ENCODE measurements at places on chromosomes 6 and 20.

GRCh38 chr6:139533573-139534471 is 159.4 kb upstream of the CITED2 start:
- no peak for DNase-seq

GRCh38 chr20:53677447-53678314 is 84.0 kb upstream of the ZNF217 start:
- DNase-seq, result no peak

DNA sequence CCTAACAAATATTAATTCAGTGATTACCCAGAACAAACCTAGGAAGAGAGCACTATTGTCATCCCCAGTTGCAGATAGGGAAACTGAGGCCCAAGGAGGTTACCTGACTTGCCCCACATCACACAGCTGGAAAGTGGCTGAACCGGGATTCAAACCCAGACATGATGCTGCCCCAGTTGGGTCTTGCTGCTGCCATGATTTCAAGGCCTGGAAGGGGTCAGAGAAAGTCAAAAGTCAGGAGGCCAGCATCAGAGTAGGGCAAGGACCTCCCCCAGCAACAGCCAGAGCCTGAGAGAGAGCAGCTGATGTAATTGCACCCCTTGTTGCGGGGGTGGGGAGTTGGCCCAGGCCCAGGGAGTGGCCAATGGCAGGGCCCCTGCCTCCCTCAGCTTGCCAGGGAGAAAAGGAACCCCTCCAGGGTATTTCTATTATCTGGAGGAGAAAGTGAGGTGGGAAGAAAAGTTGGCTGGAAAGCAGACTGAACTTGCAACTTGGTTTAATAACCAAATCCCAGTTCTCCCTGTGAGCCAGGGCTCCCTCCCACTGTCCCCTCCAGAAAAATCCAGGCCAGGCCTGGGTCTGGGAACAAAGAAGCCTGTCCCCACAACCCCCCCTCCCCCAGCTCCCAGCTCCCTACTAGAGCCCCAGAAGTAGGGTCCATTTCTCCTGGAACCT is 83.6 kb downstream of the MRPL14 start:
- no peak for DNase-seq

DNA sequence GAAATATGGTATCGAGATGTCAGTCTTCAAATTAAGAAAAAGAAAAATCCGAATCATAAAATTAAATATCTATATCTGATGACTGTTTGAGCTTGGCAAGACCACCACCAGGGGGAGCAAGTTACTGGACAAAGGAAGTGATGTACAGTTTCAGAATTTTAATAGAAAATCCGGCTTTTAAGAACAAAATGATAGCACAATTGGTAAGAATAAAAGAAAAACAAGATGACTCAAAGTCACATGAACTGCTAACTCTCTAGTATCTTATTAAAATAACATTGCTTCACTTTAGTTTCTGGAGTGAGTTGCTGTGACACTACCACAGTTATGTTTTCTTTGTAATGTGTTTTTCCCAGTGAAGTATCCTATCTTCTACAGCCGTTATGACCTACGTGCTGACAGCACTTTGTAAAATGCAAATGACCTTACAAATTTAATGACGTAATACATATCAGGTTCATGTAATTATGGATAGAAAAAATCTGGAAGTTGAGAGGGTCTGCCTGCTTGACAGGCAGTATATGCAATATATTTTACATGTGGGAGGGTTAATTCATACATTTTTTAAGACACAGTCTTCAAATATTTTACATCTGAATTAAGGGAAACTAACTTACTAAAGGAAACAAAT is 405.3 kb upstream of the HS3ST5 start:
- DNase-seq, result peak; percentile 40

- DNase-seq, result peak; percentile 12
Measured at GRCh38 chr6:134379076-134379475, 61.2 kb upstream of the SGK1 start.

GRCh38 chr6:113450061-113450465 is 407.1 kb upstream of the MARCKS start:
- no peak for DNase-seq

- no peak for DNase-seq
Measured at GRCh38 chr20:1813674-1814635, 81.3 kb upstream of the SIRPA start.

DNA sequence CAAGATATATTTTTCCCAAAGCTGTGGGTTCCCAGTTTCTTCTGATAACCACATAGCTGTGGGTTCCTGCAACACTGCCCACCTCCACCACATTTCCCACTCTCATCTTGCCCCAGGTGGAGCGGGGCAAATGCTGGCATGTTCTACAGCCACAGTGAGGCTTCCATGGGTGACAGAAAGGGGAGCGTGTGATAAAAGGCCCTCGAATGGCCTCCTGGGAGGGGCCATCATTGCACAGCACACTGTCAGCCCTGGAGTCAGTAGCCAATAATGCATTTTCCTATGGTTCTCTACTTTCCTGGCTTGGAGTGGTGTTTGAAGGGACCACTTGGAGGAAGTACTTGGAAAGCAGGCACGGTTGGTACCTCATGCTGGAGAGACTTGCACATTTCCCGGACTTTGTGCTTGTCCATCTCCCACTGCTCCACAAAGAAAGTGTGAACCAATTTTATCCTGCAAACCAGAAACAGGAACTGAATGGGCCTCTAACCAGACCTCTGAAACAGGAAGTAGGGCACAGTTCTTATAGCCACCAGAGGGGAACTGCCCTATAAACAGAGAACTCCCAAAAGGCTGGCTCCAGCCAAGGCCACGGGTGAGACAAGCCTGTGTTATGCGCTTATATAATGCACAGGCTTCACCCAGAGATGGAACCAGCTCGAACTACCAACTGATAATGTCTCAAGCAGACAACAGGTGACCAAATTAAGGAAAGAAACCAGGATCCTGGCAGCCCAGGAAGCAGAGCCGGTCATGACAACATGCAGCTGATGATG is 8.6 kb downstream of the MAP3K5 start:
- DNase-seq, result no peak

- no peak for DNase-seq
Measured at GRCh38 chr6:166236596-166236995, 68.9 kb upstream of the TBXT start.

GRCh38 chr6:135936606-135937005 is 85.1 kb downstream of the PDE7B start:
- no peak for DNase-seq

DNA sequence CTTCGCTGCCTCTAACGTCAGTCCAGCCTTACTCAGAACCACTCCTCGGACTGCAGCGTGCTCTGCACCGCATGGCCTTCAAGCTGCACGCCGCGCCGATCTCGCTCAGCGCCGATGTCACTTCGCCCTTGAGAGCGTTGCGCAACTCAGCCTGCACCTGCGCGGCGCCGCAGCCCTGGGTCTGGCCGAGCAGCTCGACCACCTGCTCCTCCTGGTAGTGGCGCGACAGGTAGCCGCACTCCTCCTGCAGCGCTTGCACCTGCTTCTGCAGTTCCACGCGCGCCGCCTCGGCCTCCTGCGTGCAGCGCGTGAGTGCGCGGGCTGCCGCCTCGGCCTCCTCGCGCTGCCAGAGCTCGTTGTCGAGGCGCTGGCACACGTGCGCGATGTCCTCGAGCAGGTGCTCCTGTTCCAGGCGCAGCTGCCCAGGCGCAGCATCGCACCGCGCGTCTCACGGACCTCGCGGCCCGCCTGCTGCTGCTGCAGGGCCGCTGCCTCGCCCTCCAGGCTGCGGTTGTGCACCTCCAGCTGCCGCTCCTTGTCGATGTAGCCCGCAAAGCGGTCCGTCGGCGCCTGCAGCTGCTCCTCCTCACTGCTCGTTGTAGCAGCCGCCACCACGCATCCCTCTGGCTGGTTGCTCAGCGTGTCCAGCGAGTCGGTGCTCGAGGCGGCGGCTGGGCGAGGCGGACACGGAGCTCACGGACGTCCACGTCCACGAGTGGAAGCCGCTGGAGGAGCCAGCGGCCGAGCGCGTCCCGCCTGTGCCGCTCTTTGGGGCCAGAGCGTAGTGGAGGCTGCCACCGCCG is 380.6 kb upstream of the CHD6 start:
- no peak for DNase-seq

GRCh38 chr20:17369506-17369905 is 142.7 kb downstream of the PCSK2 start:
- no peak for DNase-seq

- DNase-seq, result no peak
Measured at GRCh38 chr20:54843865-54844264, 368.5 kb downstream of the DOK5 start.
